ENCODE measurements at places on chromosomes 1 and 21.
A peak's percentile ranks its signal among the peaks of the same experiment; 100 is the strongest.

GRCh38 chr1:93733340-93733739 is 51.7 kb upstream of the BCAR3 start:
- no peak for DNase-seq

DNA sequence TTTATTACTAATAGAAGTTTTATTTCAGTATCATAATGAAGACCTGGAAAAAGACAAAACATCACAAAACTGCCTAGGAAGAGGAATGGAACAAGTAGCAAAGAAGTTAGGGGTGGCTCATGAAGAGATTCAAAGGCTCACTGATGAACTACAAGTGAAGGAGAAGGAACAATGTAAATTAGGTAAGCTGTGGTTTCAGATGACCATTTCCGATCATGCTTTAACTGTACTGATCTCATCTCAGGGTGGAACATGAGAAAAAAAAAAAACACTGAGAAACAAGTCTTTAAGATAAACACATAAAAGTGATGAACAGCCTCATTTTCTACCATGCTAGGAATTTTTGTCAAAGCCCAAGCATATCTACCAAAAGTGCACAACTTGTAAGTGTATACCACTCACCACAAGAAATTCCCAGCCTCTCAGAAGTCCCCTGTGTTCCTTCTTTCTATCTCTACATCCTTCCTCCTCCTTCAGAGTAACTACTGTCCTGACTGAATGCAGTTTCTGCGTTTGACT is 19.6 kb downstream of the CCDC30 start:
- no peak for DNase-seq

GRCh38 chr21:45276596-45276995 is 11.1 kb downstream of the POFUT2 start:
- no peak for DNase-seq

DNA sequence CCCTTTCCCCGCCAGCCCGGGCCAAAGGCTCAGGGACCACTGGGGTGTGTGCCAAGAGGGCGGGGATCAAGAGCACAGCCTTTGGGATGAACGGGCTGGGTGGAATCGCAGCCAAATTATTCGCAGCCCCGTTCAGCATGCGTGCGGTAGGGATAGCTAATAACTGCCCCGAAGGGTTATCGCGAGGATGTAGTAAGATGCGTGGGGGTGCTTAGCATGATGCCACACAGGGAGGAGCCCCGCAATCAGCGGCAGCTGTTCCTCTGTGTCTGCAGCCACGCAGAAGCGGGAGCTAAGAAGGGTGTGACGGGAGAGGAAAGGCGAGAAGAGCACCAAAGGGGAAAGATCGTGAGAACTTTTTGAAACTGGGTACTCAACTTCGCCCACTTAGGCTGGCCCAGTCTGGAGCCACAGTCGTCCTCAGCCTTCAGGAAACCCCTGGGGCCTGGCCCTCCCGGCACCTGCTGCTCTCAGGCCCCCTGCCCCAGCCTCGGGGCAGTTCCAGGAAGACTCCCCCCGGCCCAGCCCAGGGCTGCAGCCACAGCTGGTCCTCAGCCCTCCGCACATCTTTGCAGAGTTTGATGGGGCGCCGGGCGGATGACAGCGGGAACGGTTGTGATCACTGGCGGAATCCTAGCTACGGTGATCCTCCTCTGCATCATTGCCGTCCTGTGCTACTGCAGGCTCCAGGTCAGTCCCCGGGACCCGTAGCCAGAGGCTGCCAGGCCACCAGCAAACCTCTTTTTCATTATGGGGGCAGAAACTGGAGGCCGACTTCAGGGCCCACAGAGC is 64.9 kb downstream of the TOR1AIP2 start:
- DNase-seq, result no peak

DNA sequence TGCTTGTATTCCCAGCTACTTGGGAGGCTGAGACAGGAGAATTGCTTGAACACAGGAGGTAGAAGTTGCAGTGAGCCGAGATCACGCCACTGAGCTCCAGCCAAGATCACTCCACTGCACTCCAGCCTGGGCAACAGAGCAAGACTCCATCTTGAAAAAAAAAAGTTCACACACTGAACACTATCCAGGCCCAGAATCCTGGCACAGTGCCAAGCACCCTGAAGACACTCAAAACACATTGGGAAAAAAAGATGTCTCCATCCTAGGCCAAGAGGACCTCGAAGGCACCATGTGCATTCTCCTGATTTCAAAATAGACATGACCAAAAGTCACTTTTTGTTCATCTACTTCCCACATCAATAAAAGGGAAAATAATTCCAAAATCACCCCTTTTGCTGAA is 38.7 kb downstream of the SLC9A1 start:
- DNase-seq, result no peak

GRCh38 chr1:53689223-53689622 is 49.7 kb downstream of the GLIS1 start:
- no peak for DNase-seq

GRCh38 chr1:10905841-10906655 is 106.4 kb upstream of the TARDBP start:
- no peak for DNase-seq

DNA sequence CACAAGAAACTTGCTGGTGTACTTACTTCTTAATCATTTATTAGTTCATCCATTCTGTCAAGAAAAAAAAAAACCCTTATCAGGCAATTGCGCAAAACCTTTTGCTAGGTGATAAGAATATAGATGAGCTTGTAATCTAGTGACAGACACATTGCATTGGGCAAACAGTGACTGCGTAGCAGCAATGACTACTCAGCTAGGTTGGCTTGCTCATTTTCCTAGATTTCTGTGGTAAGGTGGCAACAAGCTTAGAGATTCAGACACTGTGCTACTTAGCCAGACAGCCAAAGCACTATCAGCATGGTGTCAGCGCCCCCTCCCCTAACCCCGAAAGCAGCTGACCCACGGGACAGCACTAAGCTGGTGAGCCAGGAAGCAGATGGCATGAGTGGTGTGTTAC is 203.1 kb downstream of the BARHL2 start:
- DNase-seq, result no peak

DNA sequence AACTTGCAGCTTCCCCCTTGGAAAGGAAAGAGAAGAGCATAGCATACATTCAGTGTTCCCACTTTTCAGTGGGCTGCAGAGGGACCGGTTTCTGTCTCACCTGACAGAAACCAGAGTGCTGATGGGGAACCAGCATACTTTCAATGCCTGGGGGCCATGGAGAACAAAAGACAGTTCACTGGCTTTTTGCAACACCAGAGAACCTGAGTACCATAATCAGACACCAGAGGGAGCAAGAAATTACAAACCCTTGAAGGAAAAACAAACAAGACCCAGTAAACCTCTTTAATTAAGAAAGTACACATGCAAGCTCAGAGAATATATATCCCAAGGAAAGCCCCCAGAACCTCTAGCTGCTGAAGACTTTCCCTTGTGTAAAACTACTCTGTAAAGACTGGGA is 51.1 kb downstream of the CSMD2 start:
- DNase-seq, result no peak

DNA sequence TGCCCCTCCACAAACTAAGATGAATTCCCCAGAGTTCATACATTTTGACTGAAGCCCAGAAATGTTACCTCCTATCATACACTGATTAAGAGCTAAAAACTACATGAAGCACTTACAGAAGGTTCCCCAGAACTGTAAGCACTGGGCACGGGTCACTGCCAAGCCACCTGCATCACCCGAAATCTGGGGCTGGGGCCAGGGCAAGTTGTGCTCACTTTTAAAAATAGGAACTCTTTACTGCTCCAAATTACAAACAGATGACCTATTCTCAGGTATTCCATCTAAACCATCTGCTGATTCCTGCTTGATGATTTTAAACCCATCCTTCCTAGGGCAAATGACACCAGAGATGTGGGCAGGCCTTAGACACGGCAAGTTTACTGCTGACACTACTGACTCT is 4.8 kb downstream of the SETD4 start:
- no peak for DNase-seq

DNA sequence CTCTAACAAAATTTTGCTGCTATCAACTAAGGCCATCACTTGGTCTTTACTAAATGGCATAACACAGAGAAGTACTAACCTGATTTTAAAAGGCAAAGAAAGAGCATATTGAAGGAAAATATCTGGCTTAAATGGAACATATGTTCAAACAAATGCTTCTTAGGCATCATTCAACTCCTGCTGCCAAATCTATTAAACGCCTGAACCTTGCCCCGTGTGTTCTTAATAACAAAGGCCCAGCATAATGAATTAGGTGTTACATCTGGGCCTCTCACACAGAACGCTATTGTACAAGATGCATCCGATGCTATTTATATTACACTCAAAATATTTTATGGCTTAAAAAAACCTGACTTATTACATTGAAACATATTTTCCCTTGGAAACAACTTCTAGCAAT is 48.4 kb downstream of the B3GALNT2 start:
- no peak for DNase-seq

- DNase-seq, result no peak
Measured at GRCh38 chr1:51679435-51679834, 62.5 kb downstream of the OSBPL9 start.

- no peak for DNase-seq
Measured at GRCh38 chr1:104266612-104267011, 516.9 kb downstream of the AMY1C start.

GRCh38 chr1:206578068-206578977 is 33.9 kb downstream of the EIF2D start:
- DNase-seq, result peak; percentile 34

DNA sequence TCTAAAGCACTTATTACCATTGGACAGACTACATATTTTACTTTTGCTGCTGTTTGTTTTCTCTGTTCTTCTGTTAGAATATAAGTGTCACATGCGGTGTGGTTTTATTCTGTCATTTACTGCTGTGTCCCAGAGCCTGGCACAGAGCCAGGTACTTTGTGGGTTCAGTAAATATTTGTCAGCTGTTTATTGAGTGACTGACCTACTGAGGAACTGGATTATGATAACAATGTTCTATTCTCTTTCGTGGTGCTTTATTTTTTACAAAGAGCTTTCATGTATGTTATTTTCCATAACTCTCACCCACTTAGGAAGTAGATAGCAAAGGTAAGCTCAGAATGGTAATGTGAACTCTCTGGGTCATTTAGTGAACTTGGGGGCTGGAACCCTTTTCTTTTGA is 118.8 kb downstream of the RWDD3 start:
- no peak for DNase-seq

DNA sequence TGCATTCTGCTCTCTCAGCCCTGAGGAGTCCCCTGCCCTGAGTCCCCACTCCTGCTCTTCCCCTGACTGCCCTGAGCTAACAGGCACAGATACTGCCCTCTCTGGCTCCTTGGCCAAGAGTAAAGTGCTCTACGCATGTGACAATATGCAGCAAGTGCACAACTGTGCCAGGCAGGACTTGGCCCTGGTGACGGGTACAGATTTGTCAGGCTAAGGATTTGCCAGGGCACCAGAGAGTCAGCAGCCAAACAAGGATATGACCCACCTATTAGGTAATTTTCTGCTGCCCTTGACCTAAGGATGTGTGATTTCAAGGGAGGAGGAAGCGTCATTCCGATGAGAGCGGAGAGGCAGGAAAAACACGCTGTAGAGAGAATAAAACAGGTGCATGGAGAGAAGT is 339.0 kb downstream of the PTPRU start:
- no peak for DNase-seq

DNA sequence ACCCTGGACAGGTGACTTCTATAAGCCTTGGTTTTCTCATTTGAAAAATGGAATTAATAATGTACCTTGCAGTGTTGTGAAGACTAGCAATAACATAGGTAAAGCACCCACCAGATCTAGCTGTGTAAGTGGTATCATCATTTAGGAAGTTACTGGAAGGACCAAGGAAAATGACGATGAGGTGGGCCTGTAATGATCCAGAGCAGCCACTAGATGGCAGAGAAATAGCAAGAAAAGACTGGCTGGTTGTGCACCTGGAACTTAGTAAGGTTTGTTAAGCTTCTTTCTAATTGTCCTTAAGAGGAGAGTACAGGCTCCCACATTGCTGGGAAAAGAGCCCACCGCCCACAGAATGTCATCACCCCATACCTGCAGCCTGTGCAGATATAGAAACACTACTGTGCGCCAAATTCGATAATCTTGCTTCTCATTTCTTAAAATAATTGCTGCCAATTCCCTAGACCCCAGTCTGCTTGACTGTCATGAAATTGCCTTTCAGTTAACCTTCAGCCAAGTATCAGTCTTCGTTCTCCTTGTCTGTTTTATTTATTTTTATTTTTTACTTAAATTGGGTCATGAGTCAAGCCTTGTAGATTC is 37.2 kb downstream of the WNT4 start:
- no peak for DNase-seq

DNA sequence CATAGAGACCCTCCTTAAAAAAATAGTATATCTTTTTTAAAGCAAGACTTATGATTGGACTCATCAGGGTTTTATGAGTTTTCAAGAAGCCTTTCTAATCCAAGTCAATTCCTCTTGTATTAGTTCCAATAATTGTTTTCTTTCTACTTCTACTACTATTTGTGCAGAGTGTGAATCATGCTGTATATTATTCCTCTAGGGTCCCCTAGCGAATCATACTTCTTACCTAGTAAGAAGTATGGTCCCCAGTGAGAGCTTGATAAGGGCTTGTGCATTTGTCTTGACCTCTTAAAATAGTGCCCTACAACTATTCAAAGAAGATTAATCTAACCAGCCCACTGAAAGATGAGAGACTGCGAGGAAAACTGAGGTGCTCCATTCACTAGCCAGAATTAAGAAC is 715.7 kb upstream of the ZP4 start:
- no peak for DNase-seq

- no peak for DNase-seq
Measured at GRCh38 chr1:91548376-91549040, 47.9 kb downstream of the CDC7 start.

DNA sequence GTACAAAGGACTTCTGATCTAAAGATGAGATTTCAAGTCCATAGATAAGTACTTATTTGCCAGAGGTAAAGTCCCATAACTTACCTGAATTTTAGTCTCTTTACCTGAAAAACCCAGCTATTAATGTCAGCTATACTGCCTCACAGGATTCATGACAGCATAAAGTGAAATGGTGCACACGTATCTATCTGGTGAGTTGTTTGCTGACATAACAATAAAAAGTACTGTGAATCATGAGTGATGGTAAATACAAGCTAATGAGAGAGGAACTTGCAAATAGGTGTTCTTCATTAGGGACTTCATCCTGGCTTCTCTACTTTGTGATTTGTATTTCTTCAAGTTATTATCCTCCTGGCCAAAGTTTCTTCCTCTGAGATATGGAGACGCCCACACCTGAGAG is 225.1 kb upstream of the C8B start:
- no peak for DNase-seq

GRCh38 chr1:72075425-72075824 is 206.9 kb downstream of the NEGR1 start:
- DNase-seq, result no peak

- no peak for DNase-seq
Measured at GRCh38 chr1:102942324-102942723, 166.0 kb downstream of the COL11A1 start.

Data from CD4-positive, alpha-beta T cell (primary cell).